ENCODE measurements at places on chromosomes 5 and 9.

GRCh38 chr5:149063017-149063687 is at the start of gene SH3TC2:
SH3TC2 (minus strand) TSS chr5:149063062; CDS start chr5:149063022, 40 bp downstream.
- no peak for DNase-seq

GRCh38 chr9:33903157-33903780 is 86.3 kb downstream of the UBE2R2 start:
- DNase-seq = no peak

- no peak for DNase-seq
These were observed 15.7 kb downstream of the MTRR start for GRCh38 chr5:7884491-7885267.

GRCh38 chr9:105114964-105115728 is 129.3 kb upstream of the SLC44A1 start:
- DNase-seq = peak; percentile 18

DNA sequence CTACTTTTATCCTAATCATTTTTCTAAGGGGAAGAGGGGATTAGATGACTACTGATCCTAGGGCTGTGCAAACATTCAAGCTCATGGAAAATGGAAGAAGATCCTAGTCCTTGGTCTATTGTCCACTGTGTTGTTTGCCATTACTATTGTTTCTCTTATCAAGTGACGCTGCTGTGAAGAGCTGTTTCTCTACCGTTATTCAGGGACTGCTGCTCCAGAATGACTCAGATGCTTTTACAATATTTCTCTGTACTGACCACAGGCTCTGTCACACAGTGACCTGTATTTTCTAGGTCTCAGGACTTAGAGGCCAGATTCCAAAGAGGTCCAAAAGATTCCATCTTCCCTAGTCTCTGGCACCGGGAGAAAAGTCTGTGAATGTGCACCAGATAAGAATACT is 159.5 kb upstream of the CHD1 start:
- DNase-seq = no peak

DNA sequence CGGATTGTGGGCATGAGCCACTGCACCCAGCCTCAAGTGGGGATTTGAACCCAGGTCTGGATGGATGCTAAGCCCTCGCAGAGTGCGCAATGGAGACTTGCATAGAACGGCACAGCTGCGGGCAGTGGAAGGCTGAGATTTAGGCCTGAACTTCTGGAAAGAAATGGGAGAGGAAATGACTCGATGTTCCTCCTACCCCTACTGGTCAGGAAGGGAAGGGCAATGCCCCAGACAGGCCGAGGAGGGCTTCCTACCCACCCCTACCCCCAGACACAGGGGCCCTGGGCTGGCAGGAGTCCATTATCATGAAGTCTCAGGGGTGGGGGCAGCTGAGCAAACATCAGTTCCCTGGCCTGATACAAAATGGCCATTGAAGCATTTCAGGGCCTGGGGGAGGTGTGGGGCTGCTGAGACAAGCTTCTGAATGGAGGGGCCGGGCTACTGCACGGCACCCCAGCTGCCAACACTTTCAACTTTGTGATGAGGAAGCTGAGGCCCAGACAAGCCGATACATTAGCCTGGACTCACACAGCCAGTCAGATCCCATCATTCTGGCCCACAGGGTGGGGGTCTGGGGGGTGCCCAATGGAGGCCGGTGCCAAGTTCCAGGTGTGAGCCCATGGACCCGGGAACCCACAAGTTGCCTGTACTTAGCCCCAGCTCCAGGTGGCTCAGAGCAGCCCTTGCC is 13.5 kb upstream of the WDR38 start:
- DNase-seq = no peak

GRCh38 chr5:102865510-102866236 is 110.6 kb downstream of the PAM start:
- DNase-seq = peak; percentile 17

GRCh38 chr5:99763021-99763774 is 772.0 kb upstream of the FAM174A start:
- DNase-seq = no peak

GRCh38 chr9:123617286-123617685 is 261.3 kb downstream of the CRB2 start:
- DNase-seq = no peak

DNA sequence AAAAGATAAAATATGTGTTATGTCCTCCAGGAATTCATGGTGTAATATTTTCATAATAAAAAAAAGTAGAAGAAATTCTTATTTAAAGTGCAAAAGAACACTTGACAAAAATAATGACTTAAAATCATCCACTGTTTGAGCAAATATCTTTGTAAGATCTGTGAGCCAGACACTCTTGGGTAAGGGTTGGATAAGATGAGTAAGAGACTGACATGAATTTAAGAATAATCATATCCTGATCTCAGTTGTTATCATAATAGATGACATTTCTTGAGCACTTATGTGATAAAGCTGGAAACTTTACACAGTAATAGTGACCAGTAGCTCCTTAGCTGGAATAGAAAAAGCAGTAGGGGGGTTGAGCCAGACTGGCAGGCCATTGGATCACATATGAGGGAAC is 40.0 kb upstream of the ADRB2 start:
- DNase-seq = no peak

Data from CD8-positive, alpha-beta memory T cell (primary cell).